ENCODE measurements at places on chromosomes 6 and 20.

DNA sequence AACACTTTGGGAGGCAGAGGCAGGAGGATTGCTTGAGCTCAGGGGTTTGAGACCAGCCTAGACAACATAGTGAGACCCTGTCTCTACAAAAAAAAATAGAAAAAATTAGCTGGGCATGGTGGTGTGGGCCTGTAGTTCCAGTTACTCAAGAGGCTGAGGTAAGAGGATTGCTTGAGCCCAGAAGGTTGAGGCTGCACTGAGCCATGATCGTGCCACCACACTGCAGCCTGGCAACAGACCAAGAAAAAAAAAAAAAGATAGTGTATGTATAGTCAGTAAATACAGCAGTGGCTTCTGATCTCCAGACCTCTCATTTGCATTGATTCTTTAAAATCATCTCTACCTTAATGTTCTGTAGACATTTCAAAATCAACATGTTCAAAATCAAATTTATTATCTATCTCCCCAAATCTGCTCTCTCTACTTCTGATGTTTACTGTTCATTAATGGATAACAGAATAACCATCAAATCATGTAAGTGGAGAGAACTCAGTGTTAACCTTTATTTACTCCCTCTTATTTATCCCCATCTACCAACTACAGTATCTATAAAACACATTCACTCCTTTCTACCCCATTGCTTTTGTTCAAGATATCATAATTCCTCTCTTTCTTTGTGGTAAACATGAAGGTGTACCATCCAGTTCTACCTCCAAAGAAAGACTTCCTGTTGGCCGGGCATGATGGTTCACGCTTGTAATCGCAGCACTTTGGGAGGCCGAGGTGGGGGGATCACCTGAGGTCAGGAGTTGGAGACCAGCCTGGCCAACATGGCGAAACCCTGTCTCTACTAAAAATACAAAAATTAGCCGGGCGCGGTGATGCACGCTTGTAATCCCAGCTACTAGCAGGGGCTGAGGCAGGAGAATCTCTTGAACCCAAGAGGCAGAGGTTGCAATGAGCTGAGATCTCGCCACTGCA lies 7.7 kb downstream of the PROCR start:
- DNase-seq, result no peak

DNA sequence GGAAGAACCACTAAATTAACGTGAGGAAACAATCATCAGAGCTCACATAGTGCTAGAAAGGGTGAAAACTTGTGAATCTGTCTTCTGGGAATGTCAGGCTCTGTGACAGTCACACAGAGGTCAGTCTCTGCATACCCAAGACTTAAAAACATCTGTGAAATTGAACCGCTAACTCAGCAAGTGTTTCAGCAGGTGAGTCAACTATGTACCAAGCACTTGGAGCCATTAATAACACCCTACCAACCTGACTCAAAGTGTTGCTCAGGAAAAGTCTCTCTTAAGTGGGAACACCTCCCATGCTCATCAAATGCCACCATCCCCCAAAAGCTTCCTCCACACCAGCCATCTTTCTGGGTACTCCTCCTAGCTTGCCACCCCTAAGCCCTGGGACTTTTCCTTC lies 92.3 kb upstream of the CARMIL1 start:
- no peak for DNase-seq

GRCh38 chr20:40197691-40198090 lies 491.3 kb downstream of the MAFB start:
- DNase-seq, result no peak

DNA sequence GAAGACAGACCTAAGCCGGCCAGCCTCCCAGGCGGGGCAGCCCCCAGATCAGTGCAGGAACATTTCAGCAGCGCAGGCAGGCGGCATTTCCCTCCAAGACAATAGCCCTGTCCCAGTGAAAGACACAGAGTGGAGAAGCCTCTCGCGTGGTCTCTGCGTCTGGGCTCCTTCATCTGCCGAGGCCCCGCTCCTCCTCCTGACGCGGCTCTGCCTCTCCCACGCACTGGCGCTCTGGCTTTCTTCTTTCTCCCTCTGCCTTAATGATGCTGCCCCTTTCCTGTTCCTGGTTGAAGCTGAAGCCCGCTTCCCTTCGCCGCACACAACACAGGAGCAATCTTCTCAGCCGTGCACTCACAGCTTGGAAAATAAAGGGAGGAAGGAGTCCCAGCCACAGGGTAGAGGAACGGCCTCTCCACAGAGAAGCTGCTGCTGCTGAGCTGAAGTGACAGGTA lies 347.5 kb downstream of the CDH4 start:
- no peak for DNase-seq

GRCh38 chr6:14590586-14590985 lies 473.0 kb downstream of the CD83 start:
- no peak for DNase-seq

- no peak for DNase-seq
Observed at GRCh38 chr20:44095831-44096230, 91.2 kb downstream of the JPH2 start.

GRCh38 chr20:2227861-2228260 lies 67.9 kb upstream of the TGM3 start:
- DNase-seq, result no peak

- DNase-seq, result no peak
Observed at GRCh38 chr6:40164345-40164755, 230.1 kb upstream of the MOCS1 start.

GRCh38 chr6:78093906-78094305 lies 441.1 kb downstream of the MEI4 start:
- no peak for DNase-seq

- no peak for DNase-seq
Observed at GRCh38 chr6:82111114-82111513, 136.4 kb downstream of the IBTK start.

DNA sequence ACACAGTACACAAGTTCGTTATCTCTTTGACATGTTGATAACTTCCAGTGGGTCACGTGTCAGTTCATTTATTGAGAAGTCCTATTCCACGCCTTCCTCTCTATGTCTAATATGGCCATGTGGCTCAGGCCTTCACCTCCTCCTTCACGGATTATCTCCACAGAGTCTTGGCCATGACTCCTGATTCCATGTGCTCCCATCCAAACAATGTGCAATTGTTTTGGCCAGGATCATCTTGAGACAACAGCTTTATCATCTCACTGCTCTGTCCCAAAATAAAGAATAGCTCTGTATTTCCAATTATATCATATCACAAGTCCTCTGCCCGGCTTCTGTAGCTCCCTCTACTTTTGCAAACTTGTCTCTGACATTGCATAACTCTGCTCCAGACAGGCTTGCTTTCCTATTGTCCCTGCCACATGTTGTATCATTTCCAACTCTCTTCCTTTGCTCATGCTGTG lies 11.1 kb upstream of the TXNDC5 start:
- no peak for DNase-seq

GRCh38 chr6:84568971-84569370 lies 195.4 kb downstream of the TBX18 start:
- DNase-seq, result no peak

DNA sequence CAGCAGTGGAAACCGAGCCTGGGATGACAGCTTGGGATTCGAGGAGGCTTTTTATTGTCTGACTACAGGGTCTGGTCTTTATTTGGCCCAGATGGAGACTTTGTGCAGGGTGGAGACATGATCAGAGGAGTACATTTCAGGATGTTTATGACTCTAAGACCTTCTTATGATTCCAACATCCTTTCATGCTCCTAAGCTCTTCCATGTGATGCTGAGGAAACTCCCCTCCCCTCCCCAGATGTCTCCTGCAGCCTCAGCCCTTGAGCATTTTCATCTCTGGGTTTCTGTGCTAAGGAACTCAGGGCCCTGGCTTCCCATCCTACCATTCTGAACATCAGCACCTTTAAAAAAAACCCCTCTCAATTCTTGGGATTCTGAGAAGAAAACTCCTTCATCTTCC lies 186.6 kb downstream of the SOX4 start:
- no peak for DNase-seq

GRCh38 chr6:20918868-20919267 lies 384.6 kb downstream of the CDKAL1 start:
- DNase-seq, result no peak

All from stimulated activated naive CD4-positive, alpha-beta T cell (primary cell).